ENCODE measurements at places on chromosomes 12 and 14.

GRCh38 chr14:85701763-85702162 lies 171.8 kb downstream of the FLRT2 start:
- no peak for DNase-seq

- no peak for DNase-seq
Measured at GRCh38 chr12:60168441-60168840, 572.6 kb downstream of the SLC16A7 start.

DNA sequence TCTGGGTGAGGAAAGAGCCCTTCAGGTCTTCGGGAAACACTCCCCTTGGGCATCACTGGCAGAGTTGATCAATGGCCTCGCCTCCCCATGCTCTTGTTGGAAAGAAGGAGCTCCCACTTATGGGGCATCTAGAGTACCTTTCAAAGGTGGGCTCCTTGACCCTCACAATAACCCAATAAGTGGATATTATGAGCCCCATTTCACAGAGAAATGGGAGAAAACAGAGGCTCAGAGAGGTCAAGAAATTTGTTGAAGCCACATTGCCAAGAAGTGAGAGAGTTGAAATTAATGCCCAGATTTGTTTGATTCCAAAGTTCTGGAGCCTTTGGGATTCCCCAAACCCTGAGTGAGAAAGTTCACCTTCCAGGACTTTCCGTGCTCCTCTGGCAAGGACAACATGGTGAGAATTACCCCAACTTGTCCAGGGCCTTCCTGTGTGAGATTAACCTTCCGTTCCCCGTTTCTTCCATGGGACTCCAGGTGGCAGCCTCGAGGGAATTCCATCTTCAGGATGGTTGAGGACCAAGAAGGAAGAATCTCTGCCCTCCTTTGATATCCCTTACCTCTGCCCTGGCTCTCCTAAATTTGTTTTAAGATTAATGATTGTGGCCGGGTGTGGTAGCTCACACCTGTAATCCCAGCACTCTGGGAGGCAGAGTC lies 7.5 kb upstream of the CHD4 start:
- no peak for DNase-seq

DNA sequence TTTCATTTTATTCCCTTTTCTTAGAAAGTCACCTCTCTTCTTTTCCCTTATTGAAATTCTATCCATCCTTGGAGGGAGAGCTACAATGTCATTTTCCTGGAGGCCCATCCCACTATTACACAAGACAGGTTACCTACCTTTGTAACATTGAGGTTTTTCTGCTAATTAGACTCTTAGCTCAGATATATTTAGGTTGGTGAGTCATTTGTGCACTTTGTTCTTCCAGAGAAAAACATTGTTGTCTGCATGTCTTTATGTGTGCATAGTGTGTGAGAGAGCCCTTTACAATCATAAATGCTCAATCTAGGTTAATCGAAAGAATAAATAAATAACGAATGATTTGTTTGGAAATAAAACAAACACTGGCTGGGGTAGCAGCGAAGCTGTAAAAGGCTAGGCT lies 191.8 kb downstream of the DACT1 start:
- no peak for DNase-seq

DNA sequence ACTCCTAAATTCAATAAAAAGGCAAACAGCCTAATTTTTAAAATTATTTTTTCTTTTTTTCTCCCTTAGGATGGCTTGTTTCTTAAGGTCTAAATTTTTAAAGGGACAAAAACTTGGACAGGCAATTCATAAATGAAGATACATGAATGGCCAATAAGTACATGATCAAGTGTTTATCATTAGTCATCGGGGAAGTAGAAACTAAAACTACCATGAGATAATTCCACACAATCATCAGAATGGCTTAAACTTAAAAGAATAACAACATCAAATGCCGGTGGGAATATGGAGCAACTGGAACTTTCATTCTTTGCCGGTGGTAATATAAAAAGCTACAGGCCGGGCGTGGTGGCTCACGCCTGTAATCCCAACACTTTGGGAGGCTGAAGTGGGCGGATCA lies 29.1 kb downstream of the MOK start:
- no peak for DNase-seq

DNA sequence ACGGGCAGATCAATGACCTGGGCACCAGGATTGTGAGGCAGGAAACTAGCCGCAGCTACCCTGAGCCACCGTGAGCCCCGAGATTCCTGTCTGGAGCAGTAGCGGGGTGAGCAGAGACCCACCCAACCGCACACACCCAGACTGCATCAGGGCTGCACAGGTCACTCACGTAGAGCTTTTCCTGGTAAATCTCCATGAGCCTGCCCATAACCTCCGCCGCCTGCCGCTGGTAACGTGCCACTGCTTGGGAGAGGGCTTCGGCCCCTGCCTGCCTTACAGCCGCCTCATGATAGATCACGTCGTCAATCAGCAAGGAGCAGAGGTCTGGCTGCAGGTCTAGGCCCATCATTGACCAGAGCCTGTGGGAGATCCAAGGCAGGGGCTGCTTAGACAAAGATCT lies 38.5 kb upstream of the RAB35 start:
- DNase-seq, result no peak

GRCh38 chr14:57168138-57168679 lies 100.5 kb downstream of the EXOC5 start:
- DNase-seq, result no peak

DNA sequence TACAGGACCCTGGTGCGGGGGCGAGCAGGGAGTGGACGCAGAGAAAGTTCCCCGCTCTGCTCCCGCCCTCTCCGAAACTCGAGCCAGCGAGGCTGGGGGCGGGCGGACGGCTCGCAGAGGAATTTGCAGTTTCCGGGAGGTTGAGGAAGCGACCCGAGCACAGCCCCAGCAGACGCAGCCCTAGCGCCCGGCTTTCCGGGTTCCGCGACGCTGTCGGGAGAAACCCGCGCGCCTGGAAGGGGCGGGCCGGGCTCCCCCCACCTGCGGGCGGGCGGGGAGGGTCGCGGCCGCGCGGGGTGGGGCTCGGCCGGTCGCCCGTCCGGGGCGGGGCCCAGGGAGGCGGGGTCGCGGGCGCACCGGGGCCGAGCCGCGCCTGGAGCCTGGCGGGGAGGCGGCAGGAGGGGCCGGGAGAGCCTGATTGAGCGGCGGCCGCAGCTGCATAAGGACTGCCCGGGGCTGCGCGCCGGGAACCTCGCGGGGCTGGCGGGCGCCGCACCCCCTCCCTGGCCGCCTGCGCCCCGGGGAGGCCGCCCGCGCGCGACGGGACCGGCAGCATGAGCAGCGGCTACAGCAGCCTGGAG lies at the start of gene RASSF3:
Gene RASSF3, plus strand, starts transcription at position 417 of the 581 bp plus-strand sequence. Its CDS starts 138 bp downstream, at position 555.
- peak; percentile 81 for DNase-seq

- no peak for DNase-seq
Measured at GRCh38 chr12:42923583-42923982, 334.0 kb upstream of the PRICKLE1 start.

GRCh38 chr12:57780284-57780897 lies 2.2 kb upstream of the TSFM start:
- no peak for DNase-seq

GRCh38 chr12:89349814-89350213 lies 2.5 kb downstream of the DUSP6 start:
- DNase-seq, result no peak

DNA sequence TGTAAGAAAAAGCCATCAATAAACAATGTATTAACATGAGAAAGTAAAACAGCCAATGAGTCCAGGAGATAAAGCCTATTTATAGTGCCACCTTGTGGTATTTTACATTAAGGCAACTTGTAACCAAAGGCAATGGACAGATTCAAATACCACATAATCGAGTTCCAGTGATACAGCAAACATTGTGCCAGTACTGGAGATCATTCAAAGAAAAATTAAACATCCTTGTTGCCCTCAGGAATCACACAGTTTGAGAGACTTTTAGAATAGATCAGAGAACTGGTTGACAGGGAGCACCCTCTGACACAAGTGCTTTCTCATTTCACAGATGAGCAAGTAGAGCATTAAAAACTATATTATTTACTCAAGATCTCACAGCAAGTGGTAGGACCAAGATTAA lies 98.1 kb downstream of the DDHD1 start:
- DNase-seq, result no peak

DNA sequence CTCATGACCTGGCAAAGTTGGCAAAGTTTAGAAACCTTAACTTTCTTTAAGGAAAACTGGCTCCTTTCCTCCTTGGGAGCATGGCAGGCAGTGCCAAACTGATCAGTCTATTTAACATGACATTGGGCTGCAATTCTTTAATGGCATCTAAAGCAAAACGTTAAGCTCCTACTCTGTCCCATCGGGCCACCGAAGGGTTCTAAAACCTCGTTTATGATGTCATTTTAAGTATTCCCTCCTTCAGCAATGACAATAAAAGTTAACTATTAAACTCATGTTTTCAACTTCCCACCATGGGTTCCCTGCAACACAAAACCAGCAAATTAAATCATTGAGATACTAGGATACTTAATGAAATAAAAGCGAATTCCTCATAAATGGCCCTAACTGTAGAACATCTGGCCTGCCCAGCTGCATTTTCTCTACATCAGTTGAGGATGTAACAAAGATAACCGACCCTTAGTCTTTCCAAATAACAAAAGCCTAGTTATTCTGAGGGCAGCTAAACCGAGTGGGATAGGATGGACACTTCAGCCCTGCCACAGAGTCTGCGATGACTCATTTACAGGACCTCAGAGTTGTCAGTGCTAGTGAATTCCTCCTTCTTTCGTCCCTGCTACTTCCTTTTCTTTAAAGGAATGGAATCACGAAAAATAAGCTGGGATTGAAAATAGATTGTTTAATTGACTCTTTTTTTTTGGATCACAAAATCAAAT lies 34.5 kb upstream of the RIC8B start:
- DNase-seq, result no peak

DNA sequence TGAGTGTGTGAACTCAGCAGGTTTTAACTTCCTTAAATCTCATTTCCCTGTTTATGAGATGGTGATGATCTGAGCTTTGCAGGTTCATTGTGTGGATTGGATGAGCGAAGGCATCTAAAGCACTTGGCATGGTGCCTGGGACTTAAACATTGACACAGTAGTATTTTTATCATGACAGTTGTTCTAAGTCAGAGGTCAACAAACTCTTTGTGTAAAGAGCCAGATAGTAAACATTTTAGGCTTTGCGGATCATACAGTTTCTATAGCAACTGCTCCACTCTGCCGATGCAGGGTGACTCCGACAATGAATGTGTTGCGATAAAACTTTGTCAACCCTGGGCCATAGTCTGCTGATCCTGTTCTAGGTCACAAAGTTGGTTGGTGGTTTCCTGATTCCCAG lies 25.2 kb downstream of the SLC24A4 start:
- no peak for DNase-seq

DNA sequence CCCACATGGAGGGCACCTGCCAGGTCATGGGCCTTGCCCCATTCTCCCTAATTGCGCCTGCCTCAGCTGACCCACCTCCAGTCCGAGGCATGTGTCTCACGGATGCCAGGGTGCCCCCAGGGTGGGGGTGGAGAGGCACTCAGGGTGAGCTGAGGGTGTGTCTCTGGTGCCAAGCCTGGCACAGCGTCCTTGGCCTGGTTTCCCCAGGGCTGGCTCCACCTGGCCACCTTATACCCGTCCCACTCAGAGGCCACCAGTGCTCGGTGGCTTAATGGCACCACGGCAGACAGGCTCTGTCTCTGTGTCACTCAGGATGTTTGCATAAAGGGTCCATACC lies 33.6 kb upstream of the TDRD9 start:
- DNase-seq, result no peak
